ENCODE measurements at places on chromosomes 1 and 21.
A peak's percentile ranks its signal among the peaks of the same experiment; 100 is the strongest.

GRCh38 chr1:208825300-208825699 is 581.1 kb upstream of the PLXNA2 start:
- no peak for DNase-seq

GRCh38 chr1:154837034-154837671 is 32.9 kb downstream of the KCNN3 start:
- DNase-seq: peak; percentile 90

- no peak for DNase-seq
Observed at GRCh38 chr1:58324558-58324957, 222.0 kb downstream of the OMA1 start.

GRCh38 chr1:163085904-163086268 is 16.7 kb downstream of the RGS4 start:
- no peak for DNase-seq

- DNase-seq: no peak
Observed at GRCh38 chr1:20426923-20427322, 59.1 kb downstream of the CAMK2N1 start.

Data from NCI-H2171 treated with DMSO at 0.1 percent for 48 hours (cell line).